ENCODE measurements at places on chromosomes 16 and 17.

GRCh38 chr16:72936408-72936807 lies 111.5 kb downstream of the ZFHX3 start:
- DNase-seq: no peak

DNA sequence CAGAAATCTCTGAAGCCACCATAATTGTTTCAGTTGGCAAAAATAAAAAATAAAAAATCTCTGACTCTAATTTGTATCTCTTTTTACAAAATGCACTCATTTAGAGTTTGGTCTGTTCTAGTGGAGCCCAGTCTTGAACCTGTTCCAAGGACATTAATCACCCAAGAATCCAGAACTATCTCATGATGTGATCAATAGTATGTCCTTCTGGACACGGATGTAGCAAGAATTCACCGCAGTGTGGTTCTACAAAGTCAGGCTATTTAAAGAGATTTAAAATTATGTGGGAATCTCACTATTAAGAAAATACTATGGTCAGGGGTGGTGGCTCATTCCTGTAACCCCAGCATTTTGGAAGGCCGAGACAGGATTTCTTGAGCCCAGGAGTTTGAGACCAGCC lies 21.8 kb upstream of the ANKFN1 start:
- DNase-seq: no peak

DNA sequence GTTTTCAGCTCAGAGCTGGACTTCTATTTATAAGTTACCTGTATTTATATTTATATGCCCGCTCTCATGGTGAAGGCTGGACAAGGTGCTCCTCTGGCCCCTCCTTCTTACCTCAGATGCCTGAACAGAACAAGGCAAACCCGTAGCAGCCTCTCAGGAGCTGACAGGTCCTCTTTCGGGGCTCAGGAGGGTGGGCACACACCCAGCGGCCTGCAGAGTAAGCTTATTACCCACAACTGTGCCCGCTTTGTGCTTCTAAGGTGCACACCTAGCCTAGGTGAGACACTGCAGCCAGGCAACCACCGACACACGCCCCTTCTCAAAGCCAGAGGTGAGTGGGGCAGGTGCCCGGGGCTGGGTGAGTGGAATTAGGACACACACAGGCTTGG lies 5.3 kb downstream of the NKIRAS2 start:
- no peak for DNase-seq

DNA sequence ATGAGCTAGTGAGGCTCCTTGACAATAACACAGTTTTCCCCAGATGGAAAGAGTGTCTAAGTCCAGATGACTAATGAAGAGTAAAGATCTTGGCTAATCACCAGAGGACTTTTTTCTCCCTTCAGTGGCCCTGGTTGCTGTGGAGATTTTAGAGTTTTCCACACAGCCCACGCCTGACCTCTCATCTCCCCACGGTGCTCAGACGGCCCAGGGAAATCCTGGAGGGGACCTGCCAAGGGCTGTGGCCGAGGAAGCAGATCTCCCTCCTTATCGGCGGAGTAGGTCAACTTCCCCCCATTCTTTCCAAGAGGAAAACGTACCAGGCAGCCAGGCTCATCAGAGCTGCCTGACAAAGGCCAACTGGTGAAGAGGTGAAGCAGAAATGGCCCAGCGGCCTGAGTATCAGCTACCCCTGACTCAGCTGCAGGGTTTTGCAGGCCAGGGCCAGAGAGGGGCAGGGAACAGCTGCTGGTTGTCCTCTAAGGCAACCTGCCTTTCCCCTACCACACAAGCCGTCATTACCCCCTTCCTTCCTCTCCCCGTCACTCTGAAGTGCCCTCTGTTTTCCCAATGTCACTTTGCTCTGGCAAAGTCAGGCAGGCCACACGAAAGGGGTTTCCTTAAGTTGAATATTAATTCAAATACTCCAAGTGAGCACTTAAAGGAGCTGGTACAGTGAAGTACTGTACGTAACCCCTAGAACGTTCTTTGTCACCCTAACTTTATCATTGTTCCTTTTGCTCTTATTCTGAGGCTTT lies 140.2 kb upstream of the ADAMTS18 start:
- no peak for DNase-seq

DNA sequence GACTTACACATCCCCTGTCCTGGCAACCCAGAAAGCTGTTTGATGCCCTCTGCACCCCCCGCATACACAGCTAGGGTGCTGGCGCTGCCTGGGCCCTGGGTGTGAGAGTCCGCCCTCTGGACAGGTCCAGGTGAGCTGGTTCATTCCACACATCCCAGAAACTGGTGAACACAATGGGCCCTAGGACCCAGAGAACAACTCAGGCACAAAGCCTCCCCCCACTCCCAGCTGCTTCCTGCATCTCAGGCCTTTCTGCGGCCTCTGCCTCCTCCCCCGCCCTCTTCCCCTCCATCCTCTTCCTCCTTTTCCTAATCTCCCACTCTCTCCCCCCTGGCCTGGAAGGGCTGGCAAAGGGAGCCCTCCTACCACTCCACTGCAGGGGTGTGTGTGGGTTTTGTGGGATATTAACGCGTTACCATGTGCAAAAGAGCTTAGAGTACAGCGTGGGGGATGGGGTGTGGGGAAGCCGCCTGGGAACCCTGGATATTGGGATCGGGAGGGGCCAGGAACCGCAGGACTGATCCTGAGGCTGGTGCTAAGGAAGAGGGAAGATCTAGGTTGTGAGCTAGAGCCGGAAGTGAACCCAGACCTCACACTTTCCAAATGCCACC lies 1.6 kb upstream of the PPP1R9B start:
- peak; percentile 58 for DNase-seq

- DNase-seq: no peak
Observed at GRCh38 chr17:43199633-43200032, 12.0 kb upstream of the TMEM106A start.

DNA sequence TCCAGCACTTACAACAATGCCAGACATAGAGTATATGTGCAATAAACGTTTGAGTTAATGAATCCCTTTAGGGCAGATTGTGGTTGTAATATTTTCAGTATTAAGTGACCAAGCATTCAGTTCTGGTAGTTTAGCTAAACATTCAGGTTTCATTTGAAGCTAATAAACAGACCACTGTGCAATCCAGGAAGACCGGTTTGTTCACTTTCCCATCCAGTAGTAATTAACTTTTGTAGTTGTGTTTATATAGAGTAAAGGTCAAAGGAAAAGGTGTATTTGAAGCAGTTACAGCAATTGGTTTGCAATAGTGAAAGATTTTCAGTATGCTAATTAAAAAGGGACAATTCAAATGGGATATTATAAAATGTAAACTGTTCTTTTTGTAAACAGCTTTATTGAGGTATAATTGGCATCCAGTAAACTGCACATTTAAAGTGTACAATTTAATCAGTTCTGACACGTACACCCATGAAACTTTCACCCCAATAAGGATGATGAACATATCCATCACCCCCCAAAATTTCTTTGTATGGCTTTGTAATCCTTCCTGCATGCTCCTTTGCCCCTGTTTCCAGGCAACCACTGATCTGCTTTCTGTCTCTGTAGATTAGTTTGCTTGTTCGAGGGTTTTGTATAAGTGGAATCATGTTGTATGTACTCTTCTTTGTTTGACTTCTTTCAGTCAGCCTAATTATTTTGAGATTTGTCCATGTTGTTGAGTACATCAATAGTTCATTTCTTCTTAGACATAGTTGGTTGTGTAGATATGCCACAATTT lies 26.3 kb downstream of the MRTFB start:
- no peak for DNase-seq

GRCh38 chr17:1718362-1719165 lies 5.9 kb upstream of the WDR81 start:
- no peak for DNase-seq

- DNase-seq: no peak
Observed at GRCh38 chr17:1390432-1391367, 9.3 kb downstream of the YWHAE start.

GRCh38 chr16:84091460-84091859 lies 25.3 kb downstream of the MBTPS1 start:
- DNase-seq: no peak
